Neural progenitor cell (in vitro differentiated cells): ENCODE measurements at places on chromosomes 6 and 20. TPM values are rescaled to one million over a fixed set of nuclear protein-coding genes. Genes with fewer than 3 reads are reported as not detected.
A peak's percentile ranks its signal among the peaks of the same experiment; 100 is the strongest.

DNA sequence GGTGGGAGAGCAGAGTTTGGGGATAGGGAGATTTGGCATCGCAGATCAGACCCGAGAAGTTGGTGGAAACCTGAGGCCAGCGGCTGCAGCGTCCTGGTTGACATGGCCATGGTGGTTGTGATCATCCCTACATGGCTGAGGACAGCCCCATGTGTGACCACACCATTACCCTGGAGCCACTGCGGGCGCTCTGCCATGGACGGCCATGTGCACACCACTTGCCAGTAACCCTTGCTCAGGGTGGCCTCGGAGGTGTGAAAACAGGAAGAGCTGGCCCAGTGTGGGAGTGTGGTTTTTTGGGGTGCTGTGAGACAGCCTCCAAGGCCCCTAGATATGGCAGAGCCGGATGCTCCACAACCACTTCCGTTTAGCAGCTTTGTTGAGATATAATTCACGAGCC, 64.4 kb downstream of the TMEM242 start:
- no peak overlapping the region for H3K4me3 ChIP-seq
- H3K36me3 ChIP-seq, result no peaks in the 10 kb centered on the region
- no peak for DNase-seq
- no peak overlapping the region for H3K27ac ChIP-seq

DNA sequence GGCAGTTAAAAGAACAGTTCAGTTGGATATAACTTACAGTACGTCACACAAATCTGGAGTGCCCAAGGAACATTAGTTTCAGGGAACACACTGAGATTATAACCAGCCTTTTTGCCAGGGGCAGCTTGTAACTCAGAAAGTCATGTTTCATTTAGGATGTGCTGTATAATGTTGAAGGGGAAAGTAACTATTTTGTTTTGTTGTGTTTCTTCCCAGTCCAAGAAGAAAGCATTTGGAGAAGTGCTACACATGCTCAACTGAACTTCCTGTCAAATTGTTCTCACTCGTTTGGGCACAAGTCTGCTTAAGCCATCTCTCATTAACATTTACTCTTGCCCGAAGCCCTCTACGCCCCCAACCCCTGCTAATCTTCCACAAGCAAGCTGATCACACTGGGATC, 157.9 kb downstream of the BTBD9 start:
- H3K27me3 ChIP-seq, result peaks cover 5% of the 10 kb centered on the region
- H3K4me1 ChIP-seq, result peaks cover 24% of the 10 kb centered on the region
- H3K4me3 ChIP-seq, result no peak overlapping the region
- H3K27ac ChIP-seq, result no peak overlapping the region

- H3K4me3 ChIP-seq, result no peak overlapping the region
- no peaks in the 10 kb centered on the region for H3K36me3 ChIP-seq
- H3K27ac ChIP-seq, result no peak overlapping the region
- H3K27me3 ChIP-seq, result peaks cover 24% of the 10 kb centered on the region
Measured at GRCh38 chr20:62968378-62969178, 16.1 kb downstream of the SLC17A9 start.

- no peak overlapping the region for H3K4me3 ChIP-seq
- peaks cover 14% of the 10 kb centered on the region for H3K4me1 ChIP-seq
- no peak overlapping the region for H3K27ac ChIP-seq
Measured at GRCh38 chr6:111657146-111657545, 51.5 kb upstream of the TRAF3IP2 start.

- no peaks in the 10 kb centered on the region for H3K36me3 ChIP-seq
- no peak overlapping the region for H3K27ac ChIP-seq
- DNase-seq, result no peak
- H3K4me3 ChIP-seq, result no peak overlapping the region
- H3K27me3 ChIP-seq, result no peaks in the 10 kb centered on the region
- H3K4me1 ChIP-seq, result no peaks in the 10 kb centered on the region
Measured at GRCh38 chr6:134730013-134730412, 219.9 kb downstream of the ALDH8A1 start.

GRCh38 chr20:57882451-57883161, 172.8 kb upstream of the PMEPA1 start:
- no peaks in the 10 kb centered on the region for H3K36me3 ChIP-seq
- H3K4me1 ChIP-seq, result no peaks in the 10 kb centered on the region
- no peak overlapping the region for H3K4me3 ChIP-seq
- H3K27me3 ChIP-seq, result no peaks in the 10 kb centered on the region

- H3K27ac ChIP-seq, result peak overlapping the region; percentile 48
- H3K4me3 ChIP-seq, result no peak overlapping the region
- peak; percentile 42 for DNase-seq
Measured at GRCh38 chr20:62900692-62901584, 25.4 kb downstream of the DIDO1 start.

GRCh38 chr6:69846312-69846711, 20.0 kb upstream of the COL19A1 start:
- H3K4me3 ChIP-seq, result no peak overlapping the region
- H3K27ac ChIP-seq, result no peak overlapping the region
- no peak for DNase-seq
- H3K36me3 ChIP-seq, result no peaks in the 10 kb centered on the region

DNA sequence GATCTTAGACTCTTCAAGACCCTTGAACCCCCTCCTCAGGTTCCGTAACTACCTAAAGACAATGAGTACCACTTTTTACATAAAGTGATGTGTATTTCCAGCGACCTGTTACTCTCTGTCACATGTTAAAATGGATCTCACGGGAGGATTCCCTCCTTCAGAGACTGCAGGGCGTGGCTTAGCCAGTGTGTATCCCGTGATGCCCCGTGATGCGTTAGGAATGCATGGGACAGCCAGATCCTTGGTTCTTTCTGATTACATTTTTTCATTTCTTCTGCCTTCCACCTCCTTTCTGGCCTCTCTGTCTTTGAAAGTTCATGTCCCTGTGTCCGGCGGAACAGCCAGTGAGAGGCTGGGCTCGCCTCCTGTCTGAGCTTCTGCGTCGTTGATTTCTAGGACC, 155.5 kb downstream of the TMEM242 start:
- no peaks in the 10 kb centered on the region for H3K27me3 ChIP-seq
- H3K27ac ChIP-seq, result no peak overlapping the region
- H3K4me1 ChIP-seq, result peaks cover 20% of the 10 kb centered on the region
- no peak overlapping the region for H3K4me3 ChIP-seq
- H3K36me3 ChIP-seq, result no peaks in the 10 kb centered on the region

DNA sequence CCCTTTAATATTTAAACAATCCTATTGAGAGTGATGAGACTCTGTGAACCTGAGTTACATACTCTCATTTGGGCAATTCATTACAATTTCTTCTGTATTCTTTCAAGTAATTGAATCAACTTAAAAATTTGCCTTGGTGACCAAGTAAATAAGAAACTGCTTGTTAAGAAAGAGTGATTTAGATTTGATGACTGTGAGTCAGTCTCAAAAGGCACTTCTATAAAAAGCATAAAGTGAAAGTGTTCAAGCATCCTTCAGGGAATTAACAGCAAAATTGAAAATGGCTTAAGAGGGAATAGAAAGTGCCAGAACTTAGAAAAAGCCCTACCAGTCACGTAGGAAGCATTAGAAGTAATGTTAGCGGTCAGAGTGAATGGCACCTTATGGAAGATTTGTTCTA, 654.7 kb downstream of the EPM2A start:
- H3K27ac ChIP-seq, result no peak overlapping the region
- H3K4me3 ChIP-seq, result no peak overlapping the region
- no peaks in the 10 kb centered on the region for H3K4me1 ChIP-seq
- H3K27me3 ChIP-seq, result no peaks in the 10 kb centered on the region
- no peak for DNase-seq

GRCh38 chr6:44935693-44936300, 392.3 kb upstream of the RUNX2 start:
- no peaks in the 10 kb centered on the region for H3K4me1 ChIP-seq
- no peak overlapping the region for H3K4me3 ChIP-seq
- no peaks in the 10 kb centered on the region for H3K36me3 ChIP-seq
- H3K27ac ChIP-seq, result peak overlapping the region; percentile 17
- DNase-seq, result no peak

DNA sequence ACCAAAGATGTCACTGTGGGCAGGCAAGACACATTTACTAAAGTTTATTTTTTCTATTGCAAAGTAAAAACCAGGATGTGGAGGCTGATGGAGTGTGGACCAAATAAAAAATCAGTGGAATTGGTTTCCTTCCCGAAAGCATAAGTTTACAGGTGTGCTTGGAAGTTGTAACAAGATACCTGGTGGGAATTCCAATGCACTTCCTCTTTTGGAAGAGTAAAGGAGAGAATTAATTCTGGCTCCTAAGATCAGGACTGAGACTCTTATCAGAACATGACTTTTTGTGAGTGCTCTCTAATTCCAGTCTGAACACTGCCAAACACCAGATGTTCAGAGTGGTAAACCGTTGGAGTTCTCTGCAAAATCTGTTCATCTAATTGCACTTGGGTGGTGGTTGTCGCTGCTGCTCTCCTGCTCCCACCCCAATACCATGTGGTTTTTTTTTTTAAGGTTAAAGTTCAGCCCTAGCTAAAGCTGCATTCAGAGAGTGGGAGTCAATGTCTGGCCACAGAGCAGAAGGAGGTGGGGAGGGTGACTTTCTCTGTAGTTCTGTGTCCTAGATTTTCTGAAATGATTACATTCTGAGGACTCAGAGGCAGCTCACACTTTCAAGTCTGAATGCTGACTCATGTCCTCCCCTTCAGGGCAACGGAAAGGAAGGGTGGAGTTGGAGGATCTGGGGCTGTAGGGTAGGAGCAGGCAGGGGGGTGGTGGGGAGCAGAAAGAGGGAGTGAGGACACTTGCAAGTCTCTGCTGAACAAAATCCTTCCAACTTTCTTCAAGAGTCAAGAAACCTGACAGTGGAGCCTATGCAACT, 275.8 kb upstream of the PRDM1 start:
- H3K27me3 ChIP-seq, result no peaks in the 10 kb centered on the region
- H3K4me3 ChIP-seq, result no peak overlapping the region
- peaks cover 10% of the 10 kb centered on the region for H3K4me1 ChIP-seq

GRCh38 chr6:113813142-113813541, 44.0 kb upstream of the MARCKS start:
- H3K27ac ChIP-seq, result no peak overlapping the region
- H3K36me3 ChIP-seq, result no peaks in the 10 kb centered on the region
- no peaks in the 10 kb centered on the region for H3K4me1 ChIP-seq
- DNase-seq, result no peak
- no peak overlapping the region for H3K4me3 ChIP-seq

GRCh38 chr6:142950291-142950690, 5.3 kb upstream of the HIVEP2 start:
- peaks cover 27% of the 10 kb centered on the region for H3K27me3 ChIP-seq
- H3K27ac ChIP-seq, result no peak overlapping the region
- H3K4me1 ChIP-seq, result peaks cover 10% of the 10 kb centered on the region
- no peak overlapping the region for H3K4me3 ChIP-seq

GRCh38 chr20:44004306-44004915, 89.8 kb downstream of the TOX2 start:
- no peak overlapping the region for H3K27ac ChIP-seq
- no peak for DNase-seq
- no peaks in the 10 kb centered on the region for H3K27me3 ChIP-seq

DNA sequence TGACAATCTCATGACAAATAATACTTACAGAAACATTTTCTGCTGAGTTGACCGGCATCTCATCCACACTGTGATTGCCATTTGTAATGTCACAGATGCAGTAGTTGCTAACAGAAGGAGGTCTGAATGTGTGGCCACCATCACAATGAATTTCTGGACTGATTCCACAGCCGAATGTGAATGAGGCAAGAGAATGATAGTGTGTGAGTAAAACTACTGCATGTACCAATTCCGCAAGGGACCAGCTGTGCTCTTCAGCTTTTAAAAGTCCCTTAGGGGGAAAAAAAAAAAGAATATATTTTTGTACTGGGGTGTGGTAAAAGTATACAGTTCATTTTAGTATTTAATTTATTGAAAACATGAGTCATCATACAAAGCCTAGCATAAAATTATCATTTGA, 96.2 kb downstream of the SESN1 start:
- H3K36me3 ChIP-seq, result peaks cover under 1% of the 10 kb centered on the region
- no peak overlapping the region for H3K27ac ChIP-seq
- no peak overlapping the region for H3K4me3 ChIP-seq
- H3K27me3 ChIP-seq, result no peaks in the 10 kb centered on the region
- H3K4me1 ChIP-seq, result no peaks in the 10 kb centered on the region

Gene ZC2HC1B
- total RNA-seq, result not detected in 2 replicates

Gene TRERF1
- total RNA-seq, result 8.3 and 12.3 TPM in 2 replicates

Gene SLC17A4
- total RNA-seq, result not detected in 2 replicates

Gene ULBP2
- total RNA-seq, result not detected in 2 replicates

Gene PHACTR2
- 36.0 and 45.4 TPM in 2 replicates for total RNA-seq

Gene STMND1
- not detected in 2 replicates for total RNA-seq

Gene DDX43
- not detected in 2 replicates for total RNA-seq

Gene RAB44
- 0.03 TPM in 1 of 2 replicates, not detected in the other for total RNA-seq

Gene FAM209A
- total RNA-seq, result 0.43 TPM in 1 of 2 replicates, not detected in the other

Gene PAK5
- total RNA-seq, result 1.6 and 1.9 TPM in 2 replicates
